ENCODE measurements at places on chromosomes 6 and 20.

DNA sequence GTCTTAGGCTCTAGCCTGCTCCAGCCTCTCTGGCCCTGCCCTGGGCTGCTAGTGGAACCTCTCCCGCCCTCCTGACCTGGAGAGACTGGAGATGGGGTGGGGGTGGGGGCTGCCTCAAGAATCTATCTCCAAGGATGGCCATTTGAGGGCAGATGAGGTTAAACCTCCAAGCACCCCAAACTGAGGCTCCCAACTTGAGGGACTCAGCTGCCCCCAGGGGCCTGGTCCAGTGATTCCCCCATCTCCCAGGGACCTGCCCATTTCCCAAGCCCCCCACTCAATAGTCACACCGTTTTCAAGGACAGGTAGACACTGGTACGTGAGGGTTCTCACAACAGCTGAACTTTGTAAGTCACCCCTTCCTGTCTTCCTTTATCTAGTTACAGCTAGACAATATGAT, 7.1 kb upstream of the BPIFB1 start:
- no peak for DNase-seq

GRCh38 chr6:19836799-19837510, at the start of gene ID4:
TSS of gene ID4 (plus strand) at chr6:19837370. CDS start at chr6:19837755, 385 bp downstream.
- peak; percentile 96 for DNase-seq

DNA sequence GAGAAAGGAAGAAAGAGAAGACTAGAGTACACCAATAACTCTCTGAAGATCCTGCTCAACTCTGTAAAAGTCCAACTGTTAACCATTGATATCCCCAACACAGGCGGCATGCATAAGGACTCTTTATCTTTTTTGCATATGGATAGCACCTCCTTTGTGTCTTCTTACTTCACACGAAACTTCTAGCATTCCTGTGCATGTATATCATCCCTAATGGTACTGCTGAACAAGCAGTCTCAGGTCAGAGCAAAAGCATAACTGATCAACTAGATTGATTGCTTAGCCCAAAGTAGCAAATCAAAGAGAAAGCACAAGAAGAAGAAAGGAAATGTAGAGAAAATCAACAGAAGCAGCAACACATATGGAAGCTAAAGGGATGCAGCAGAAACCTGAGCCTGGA, 234.4 kb downstream of the SYNE1 start:
- DNase-seq, result no peak

DNA sequence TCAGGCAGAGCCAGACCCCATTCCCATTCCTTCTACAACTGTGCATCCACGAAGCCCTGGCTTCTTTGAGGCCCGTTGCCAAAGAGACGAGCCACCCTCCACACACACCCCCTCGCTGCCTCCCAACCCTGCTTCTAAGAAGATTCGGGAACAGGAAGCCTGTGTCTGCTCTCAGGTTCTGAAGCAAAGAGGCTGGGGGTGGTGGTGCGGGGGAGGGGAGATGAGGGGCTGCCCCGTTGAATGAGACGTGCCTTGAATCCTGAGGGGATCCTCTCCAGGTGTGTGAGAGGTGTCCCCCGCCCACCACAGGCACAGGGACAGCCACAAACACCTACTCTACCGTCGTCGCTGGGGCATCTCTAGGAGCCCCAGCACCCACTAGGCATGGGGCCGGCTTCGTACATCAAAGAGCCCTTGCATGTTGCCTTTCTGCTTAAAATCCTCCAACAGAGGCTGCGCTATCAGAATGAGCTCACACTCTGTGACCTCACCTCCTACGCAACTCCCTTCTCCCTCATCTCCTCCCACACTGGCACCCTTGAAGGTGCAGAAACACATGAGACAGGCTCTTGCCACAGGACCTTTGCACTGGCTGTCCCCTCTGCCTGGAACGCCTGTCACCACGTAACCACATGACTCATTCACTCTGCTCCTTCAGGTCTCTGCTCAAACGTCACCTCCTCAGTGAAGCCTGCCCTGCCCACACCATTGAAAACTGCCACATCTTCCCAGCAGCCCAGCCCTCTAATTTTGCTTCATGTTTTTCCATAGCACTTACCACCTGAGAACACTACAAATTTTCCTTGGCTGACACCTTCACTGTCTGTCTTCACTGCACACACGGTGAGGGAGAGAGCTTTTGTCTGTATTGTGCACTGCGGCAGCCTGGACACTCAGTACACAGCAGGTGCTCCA, 58.5 kb downstream of the PREX1 start:
- peak; percentile 11 for DNase-seq

DNA sequence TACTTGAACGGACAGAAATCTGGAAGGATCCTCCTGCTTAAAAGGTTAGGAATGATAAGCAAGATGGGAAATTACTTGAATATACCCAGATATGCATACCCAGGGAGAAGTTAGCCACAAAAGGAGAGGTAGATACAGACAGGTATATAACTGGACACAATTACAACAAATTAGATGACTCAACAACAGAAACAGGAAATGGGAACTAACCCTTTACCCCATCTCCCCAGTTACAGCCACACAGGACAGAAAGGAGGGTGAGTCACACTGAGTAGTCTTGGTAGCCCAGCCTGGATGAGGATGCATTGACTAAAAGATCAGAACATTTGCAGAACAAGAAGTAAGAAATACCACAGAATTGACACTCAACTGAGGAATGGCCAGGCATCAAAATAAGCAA, 61.2 kb downstream of the C6orf52 start:
- DNase-seq, result no peak

- no peak for DNase-seq
Observed at GRCh38 chr6:45611491-45611890, 233.8 kb upstream of the SUPT3H start.

DNA sequence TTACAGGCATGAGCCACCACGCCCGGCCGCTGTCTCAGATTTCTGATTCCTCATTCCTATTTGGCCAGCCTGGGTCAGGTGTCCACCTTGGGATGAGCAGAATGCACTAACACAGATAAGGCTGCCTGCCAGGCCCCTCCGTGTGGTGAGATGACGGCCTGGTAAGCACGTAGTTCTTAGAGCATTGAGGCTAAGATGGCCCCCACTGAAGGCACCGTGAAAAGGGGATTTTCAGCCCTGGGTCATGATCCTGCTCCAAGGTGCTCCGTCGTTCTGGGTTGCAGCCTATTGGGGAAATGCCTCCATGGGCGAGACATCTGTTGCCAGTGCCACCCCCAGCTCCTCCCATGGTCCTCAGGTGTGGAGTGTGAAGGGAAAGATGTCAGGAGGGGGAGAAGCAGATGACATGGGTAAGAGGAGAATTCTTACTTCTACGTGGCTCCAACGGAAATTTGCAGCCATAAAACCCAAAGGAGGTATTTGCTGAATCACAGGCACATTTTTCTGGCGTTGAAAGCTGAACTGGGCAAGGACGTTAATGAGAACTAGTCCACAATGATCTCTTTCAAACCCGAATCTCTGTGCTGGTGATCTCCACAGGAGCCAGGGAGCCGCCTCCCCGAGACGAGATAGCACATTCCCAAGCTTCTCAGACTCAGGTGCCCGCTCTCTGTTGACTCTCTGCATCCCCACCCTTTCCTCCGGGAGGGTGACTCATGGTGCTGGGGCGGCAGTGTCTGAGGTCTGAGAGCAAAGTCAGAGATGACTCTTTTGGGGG, 34.0 kb upstream of the BMP6 start:
- peak; percentile 78 for DNase-seq

- peak; percentile 37 for DNase-seq
Observed at GRCh38 chr6:88089708-88090107, 42.1 kb downstream of the SPACA1 start.

DNA sequence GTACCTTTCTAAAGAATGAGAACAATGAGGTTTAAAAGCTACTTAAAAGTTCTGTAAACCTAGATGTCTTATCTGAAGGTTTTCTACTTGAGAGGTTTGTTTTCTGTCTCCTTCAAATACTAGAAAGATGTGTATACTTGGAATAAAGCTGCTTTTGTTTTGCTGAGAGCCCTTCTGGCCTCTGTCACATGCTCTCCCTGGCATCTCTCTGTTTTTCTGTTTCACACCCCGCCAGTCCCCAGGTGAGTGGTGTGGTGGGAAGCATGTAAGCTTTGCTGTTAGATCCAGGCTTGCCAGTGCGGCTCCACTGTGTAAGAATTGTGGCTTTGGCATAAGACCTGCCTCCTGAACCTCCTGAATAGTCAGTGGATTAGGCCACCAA, 56.8 kb downstream of the SNX9 start:
- DNase-seq, result no peak

DNA sequence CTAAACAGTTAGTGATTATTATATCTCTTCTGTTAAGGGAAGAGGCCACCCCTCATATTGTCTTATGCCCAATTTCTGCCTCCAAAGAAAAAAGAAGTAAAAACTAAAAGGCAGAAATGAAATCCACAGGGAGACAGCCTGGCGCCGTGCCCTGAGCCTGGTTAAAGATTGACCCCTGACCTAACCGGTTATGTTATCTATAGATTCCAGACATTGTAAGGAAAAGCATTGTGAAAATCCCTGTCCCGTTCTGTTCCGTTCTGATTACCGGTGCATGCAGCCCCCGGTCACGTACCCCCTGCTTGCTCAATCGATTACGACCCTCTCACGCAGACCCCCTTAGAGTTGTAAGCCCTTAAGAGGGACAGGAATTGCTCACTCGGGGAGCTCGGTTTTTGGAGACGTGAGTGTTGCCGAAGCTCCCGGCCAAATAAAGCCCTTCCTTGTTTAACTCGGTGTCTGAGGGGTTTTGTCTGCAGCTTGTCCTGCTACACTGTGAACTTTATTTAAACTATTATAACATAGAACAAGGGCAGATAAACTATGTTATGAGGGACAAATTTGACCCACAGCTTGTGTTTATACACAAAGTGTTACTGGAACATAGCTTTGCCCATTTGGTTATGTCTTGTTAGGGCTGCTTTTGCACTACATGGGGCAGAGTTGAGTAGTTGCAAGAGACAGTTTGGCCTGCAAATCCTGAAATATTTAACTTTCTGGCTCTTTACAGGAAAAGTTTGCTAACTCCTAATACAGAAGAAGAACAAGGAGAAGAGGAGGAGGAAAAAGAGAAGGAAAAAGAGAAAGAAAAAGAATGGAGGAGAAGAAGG, 49.6 kb downstream of the CD24 start:
- DNase-seq, result no peak

- no peak for DNase-seq
Observed at GRCh38 chr20:5678777-5679176, 71.4 kb upstream of the SHLD1 start.

GRCh38 chr6:80105972-80106417, 476 bp upstream of the BCKDHB start:
- DNase-seq, result no peak

- DNase-seq, result no peak
Observed at GRCh38 chr6:34195726-34196115, 41.0 kb upstream of the HMGA1 start.

DNA sequence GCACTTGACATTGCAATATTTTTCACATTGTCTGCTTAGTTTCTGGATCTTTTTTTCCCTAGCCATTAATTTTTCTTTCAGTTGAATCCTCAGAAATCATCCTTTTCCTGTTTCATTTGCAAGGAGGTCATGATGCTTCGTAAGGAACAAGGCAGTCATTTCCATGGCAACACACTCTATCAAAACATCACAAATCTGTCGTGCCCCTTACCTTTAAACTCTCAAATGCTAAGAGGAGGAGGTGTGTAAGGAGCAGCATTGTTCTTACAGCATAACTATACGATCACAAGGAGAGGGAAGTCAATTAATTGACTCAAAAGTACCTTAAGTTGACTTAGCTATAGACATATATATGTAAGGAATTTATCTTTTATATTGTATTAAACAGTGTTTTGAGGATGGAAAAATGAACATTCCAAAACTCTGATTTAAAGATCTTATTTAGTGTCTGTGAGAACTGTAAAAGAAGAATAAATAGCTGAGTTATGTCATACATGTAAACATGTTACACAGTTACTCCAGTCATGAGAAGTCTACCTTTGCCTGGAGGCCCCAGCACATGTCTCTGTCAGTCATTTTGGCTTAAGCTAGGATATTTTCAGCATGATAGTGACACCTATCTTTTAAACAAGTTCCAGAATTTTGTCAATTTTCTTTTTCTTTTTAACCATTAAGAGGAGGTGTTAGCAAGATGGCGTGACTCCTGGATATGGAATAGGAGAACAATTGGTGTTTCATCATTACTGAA, 41.6 kb downstream of the CDKAL1 start:
- no peak for DNase-seq

DNA sequence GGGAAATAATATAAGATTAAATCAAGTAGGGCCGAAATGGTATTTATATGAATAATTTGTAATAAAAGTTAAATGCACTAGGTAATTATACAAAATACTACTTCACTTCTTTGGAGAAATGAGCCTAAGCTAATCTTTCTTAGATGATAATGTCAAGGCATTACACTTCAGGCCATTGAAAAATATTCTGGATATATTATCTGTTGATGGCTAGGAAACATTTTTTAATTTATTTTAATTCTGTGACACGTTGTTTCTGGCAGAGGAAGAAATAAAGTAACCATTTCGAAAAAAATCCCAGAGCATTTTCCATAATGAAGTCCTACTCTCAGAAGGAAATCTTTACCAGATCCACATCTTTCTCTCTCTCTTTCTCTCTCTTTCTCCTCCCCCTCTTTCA, 133.9 kb downstream of the MMUT start:
- DNase-seq, result no peak

DNA sequence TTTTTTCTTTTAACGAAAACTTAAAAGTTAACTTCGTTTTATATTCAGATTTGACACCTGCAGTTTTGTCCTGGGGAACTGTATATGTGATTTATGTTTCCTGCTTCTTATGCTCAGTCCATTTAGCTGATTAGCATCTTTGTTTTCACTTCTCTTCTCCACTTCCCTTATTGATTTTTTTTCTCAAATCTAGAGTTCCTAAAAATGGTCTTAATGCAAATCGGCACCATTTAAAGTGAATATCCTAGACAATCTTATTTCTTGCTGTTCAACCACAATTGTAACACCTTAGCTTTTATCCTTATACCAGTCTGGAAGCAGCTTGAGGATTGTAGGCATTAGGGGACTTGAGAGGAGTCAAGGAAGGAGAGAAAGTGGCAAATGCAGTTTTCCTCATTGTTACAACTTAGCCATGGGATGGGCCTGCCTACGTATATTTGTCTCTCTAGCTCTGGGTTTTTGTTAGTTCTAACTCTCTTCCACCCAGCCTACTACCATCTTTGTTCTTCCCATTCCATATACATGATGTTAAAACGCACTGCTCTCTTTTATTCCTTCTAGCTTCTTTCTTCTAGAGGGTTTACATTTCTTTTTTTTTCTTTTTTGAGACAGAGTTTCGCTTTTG, 8.5 kb downstream of the QRSL1 start:
- no peak for DNase-seq

DNA sequence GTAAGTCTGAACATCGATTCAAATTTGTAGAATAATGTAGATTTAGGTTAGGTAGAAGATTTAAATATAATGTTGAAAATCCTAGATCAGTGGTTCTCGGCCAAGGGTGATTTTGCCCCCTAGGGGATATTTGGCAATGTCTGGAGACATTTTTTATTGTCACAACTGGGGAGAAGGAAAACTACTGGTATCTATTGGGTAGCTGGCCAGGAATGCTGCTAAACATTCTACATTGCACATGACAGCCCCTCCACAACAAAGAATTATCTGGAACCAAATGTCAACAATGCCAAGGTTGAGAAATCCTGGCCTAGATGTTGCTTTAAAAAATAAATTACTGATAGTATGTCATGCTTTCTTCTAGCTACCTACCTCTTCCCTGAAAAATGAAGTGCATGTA, 76.1 kb downstream of the HIVEP2 start:
- DNase-seq, result no peak

Data from ELF-1 (cell line).